ENCODE measurements at places on chromosomes 6 and 20. TPM values are rescaled to one million over a fixed set of nuclear protein-coding genes. Genes with fewer than 3 reads are reported as not detected.

DNA sequence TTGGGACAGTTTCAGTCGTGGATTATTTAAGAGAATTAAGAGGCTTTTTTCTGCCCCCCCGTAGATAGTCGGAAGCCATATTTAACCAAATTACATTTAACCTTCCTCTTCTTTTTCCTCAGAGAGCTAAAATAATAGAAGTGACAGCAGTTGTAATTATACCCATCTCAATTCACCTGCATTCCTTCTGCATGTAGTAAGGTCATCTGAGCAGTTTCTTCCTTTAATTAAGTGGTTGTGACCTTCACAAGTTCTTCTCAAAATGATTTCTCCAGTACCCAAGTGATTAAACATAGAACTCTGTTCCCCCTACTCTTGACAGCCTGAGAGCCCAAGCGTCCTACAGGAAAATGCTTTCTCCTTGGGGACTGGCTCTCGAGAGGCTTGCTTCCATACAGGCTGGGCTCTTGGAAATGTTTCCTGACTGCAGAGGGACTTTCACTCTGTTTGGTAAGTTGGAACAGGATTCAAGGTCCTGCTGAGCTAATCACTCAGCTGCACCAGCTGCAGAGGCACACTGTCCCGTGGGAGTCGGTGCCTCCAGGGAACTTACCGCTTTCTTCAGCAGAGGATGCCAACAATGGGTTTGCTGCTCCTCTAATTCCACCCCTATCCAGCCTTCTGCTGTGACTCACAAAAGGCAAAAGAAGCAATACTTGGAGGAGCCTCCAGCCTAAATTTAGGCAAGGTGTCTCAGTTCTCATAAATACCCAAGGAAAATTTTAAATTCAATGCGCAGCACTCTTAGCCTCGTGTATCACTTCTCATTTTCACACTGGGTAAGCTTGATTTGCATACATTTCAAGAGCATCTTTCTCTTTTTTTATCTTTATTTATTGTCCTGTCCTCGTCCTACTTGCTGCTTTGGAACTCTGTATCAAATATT, 414.9 kb downstream of the KIF16B start:
- H3K36me3 ChIP-seq = no peaks in the 10 kb centered on the region
- peaks cover 6% of the 10 kb centered on the region for H3K27me3 ChIP-seq
- no peak for DNase-seq
- no peak overlapping the region for H3K27ac ChIP-seq

Gene CLDN20
- not detected for total RNA-seq

- peaks cover 7% of the 10 kb centered on the region for H3K4me1 ChIP-seq
- no peak for DNase-seq
- H3K4me3 ChIP-seq = no peak overlapping the region
These were observed 340.0 kb downstream of the ADGRB3 start for GRCh38 chr6:68975064-68975463.

DNA sequence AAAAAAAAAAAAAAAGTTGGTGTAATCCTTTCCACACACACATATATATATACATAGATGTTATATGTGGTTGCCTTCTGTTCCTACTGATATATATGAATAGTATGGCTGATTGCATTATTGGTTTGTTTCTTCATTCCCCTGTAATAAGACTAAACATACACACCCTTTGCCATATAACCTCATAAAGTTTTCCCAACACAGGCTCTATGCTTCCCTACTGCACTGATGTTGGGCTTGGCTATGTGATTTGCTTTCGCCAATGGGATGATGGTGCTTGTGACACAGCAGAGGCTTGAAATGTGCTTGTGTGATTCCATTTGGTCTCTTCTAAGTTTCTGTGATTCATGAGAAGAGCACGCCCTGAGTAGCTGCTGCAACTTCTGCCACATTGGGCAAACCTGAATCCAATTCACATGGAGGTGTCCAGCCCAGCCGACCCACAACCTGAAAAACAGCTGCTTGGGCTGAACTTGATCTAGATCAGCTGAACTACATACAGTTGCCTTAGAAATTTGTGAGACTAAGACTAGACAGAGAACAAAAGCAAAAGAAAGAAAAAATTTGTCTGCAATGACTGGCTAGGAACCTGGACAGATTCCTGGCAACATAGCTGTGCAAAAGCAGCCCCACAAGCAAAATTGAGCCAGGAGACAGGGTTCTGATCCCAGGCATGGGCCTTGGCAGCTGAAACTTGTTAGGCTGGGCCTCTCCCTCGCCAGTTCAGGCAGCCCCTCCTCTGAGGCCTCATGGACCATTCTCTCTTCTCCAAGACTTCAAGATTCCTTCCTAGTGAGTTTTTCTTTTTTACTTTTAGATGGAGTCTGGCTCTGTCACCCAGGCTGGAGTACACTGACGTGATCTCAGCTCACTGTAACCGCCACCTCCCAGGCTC, 13.4 kb upstream of the TBC1D20 start:
- peaks cover 29% of the 10 kb centered on the region for H3K4me1 ChIP-seq
- H3K4me3 ChIP-seq = no peak overlapping the region
- no peaks in the 10 kb centered on the region for H3K27me3 ChIP-seq

DNA sequence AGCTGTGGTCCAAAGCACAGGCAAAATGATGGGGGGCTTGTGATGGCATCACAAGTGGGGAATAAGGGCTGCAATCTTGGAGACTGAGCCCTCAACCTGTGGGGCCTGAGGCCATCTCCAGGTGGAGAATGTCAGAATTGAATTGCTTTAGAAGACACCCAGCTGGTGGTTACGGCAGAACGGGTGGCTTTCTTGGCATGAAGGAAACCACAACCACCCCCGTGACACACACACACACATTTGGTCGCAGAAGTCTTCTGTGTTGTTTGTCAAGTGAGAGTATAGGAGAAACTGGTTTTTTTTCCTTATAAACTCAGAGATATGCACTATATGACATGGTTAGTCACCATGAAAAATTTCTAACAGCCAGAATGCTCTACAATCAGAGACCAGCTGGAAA, 139.5 kb upstream of the CDH4 start:
- H3K27ac ChIP-seq = no peak overlapping the region
- DNase-seq = no peak
- no peak overlapping the region for H3K4me3 ChIP-seq
- no peaks in the 10 kb centered on the region for H3K36me3 ChIP-seq
- H3K27me3 ChIP-seq = peaks cover 6% of the 10 kb centered on the region

DNA sequence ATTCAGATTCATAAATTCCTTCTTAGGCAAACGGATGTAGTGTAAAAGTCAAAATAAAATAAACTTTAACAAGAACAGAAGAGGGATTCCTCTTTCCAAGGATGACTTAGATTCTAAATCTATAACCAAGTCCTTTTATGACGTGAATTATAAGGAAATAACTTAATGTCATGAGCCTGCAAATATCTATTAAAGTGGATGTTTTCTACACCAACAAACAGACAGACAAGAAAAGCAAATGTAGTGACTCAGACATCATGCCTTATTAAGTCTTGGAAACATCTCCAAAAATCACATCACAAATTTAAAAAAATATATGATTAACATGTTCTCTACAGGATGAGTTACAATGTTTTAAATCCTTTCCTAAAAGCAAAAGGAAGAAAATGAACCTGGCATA, 397.1 kb downstream of the ESR1 start:
- H3K4me1 ChIP-seq = peaks cover 18% of the 10 kb centered on the region
- no peak overlapping the region for H3K4me3 ChIP-seq
- no peak for DNase-seq
- H3K27me3 ChIP-seq = no peaks in the 10 kb centered on the region

Gene SRPK1
- total RNA-seq = 32.0 TPM

DNA sequence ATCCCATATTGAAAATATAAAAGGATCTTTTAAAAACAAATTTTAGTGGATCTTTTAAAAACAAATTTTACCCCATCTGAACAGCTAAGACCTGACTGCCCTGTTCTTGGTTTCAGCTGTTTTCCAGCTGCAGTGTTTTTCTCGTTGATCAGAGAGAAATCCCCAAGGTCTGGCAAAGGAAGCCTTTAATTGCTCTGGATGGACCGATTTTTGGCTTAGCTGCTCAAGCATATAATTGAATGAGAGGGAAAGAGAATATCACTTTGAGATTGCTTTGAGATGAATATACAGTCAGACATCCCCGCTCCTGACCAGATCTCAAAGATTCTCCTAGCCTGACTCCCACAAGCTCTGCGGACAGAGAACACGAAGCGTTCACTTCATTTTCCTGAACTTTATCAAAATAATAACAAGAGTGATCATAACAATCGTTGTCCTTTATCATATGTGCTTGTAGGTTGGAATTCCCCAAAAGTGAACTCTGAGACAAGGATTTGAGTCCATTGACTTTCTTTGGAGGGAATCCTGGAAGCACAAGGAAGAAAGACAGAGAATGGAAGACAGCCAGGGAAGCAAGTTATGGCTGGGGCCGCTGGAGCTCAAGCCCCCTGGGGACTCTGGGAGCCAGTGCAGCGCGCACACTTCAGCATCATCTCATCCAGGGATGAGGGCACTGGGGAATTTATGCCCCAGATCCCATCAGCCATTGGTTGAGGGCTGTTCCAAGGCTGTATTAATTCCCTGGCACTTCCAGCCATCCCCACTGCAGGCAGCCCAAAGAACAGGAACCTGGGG, 101.3 kb downstream of the SNX5 start:
- H3K36me3 ChIP-seq = no peaks in the 10 kb centered on the region
- H3K4me1 ChIP-seq = peaks cover 16% of the 10 kb centered on the region
- no peak for DNase-seq
- H3K27me3 ChIP-seq = no peaks in the 10 kb centered on the region
- no peak overlapping the region for H3K4me3 ChIP-seq
- no peak overlapping the region for H3K27ac ChIP-seq

DNA sequence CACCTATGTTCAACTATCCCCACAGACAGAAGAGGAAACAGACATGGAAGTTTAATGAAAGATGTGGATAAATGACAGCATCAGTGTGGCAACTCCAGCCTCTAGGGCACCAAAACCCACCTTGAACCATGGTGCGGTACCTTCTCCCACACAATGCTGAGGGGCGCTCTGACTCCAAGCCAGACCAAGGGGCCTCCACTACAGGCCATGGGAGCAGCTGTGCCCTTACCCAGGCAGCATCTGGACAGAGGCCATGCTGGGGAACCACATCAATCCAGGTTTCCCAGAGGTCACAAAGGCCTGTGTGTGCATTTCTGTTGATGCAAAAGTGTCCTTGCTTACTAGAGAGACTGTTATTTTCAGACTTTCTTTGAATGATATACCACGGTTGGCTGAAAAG, 4.1 kb downstream of the PRR18 start:
- H3K27me3 ChIP-seq = peaks cover 18% of the 10 kb centered on the region
- no peak overlapping the region for H3K4me3 ChIP-seq
- DNase-seq = no peak
- peaks cover 4% of the 10 kb centered on the region for H3K4me1 ChIP-seq
- H3K36me3 ChIP-seq = no peaks in the 10 kb centered on the region
- H3K27ac ChIP-seq = no peak overlapping the region

- H3K27ac ChIP-seq = no peak overlapping the region
- peak overlapping the region; percentile 100 for H3K4me3 ChIP-seq
- H3K36me3 ChIP-seq = peaks cover 2% of the 10 kb centered on the region
- peaks cover 13% of the 10 kb centered on the region for H3K4me1 ChIP-seq
- no peak for DNase-seq
- peaks cover 2% of the 10 kb centered on the region for H3K27me3 ChIP-seq
These were observed 1.3 kb downstream of the ZNF343 start for GRCh38 chr20:2507464-2507863.

GRCh38 chr6:48764286-48765044, 653.5 kb upstream of the PTCHD4 start:
- H3K4me1 ChIP-seq = peaks cover 12% of the 10 kb centered on the region
- no peak overlapping the region for H3K4me3 ChIP-seq
- H3K36me3 ChIP-seq = no peaks in the 10 kb centered on the region
- H3K27me3 ChIP-seq = peaks cover 4% of the 10 kb centered on the region

- H3K4me3 ChIP-seq = no peak overlapping the region
- H3K36me3 ChIP-seq = no peaks in the 10 kb centered on the region
- DNase-seq = no peak
- no peaks in the 10 kb centered on the region for H3K4me1 ChIP-seq
- no peak overlapping the region for H3K27ac ChIP-seq
These were observed 369.9 kb downstream of the BTBD3 start for GRCh38 chr20:12287575-12287974.

GRCh38 chr20:50175938-50176933, 14.4 kb upstream of the CEBPB start:
- H3K27me3 ChIP-seq = no peaks in the 10 kb centered on the region
- H3K36me3 ChIP-seq = no peaks in the 10 kb centered on the region
- no peak for DNase-seq
- peaks cover 12% of the 10 kb centered on the region for H3K4me1 ChIP-seq
- peak overlapping the region; percentile 36 for H3K27ac ChIP-seq

GRCh38 chr6:53100561-53100960, 35.4 kb downstream of the FBXO9 start:
- DNase-seq = no peak
- no peaks in the 10 kb centered on the region for H3K4me1 ChIP-seq
- peaks cover 26% of the 10 kb centered on the region for H3K36me3 ChIP-seq
- H3K4me3 ChIP-seq = no peak overlapping the region
